ENCODE measurements at places on chromosomes 12 and 14.
A peak's percentile ranks its signal among the peaks of the same experiment; 100 is the strongest.

DNA sequence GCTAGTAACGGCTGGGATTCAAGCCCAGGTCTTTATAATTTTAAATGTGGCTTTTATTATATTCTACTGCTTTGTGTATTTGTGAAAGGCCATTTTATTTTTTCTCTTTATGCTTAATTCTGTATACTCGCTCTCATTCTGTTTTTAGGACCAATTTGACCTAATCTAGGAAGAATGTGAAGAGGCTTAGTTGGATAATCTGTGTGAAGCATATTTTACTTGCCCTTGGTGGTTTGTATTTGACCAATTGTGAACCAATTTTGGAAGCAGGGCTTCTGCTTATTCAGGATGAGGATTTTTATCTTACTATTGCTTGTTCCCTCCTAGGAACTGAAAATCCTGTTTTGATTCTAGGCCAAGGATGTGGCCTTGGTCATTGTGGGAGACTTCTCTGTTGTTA lies 113.1 kb downstream of the TTC6 start:
- DNase-seq, result no peak

- DNase-seq, result no peak
Measured at GRCh38 chr14:74526854-74527585, 33.5 kb downstream of the ISCA2 start.

GRCh38 chr14:45249856-45250575 lies 3.0 kb downstream of the MIS18BP1 start:
- no peak for DNase-seq

- DNase-seq, result no peak
Measured at GRCh38 chr14:100084591-100084990, 19.4 kb downstream of the EVL start.

- no peak for DNase-seq
Measured at GRCh38 chr12:116366456-116366776, 88.9 kb upstream of the MED13L start.

DNA sequence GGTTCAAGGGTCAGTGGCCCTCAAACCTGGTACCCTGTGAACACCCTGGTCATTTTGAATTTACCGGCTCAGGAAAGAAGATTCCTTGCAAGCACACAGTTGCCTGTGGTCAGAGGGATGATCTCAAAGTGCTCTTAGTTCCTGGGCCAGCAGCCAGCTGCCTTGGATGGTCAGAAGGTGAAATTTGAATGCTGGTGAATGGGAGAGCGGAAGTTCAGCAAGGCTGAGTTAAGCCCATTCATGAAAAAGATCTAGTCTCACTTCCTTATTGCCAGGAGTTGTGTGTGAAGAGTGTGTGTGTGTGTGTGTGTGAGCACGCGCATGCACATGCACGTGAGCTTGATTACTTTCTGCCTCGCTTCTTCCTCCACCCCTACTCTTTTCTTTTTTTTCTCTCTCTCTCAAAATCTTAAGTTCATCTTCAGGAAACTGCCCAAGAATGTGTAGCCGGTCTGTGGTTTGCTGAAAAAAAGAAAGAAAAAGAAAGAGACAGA lies 155.5 kb upstream of the CCND2 start:
- peak; percentile 58 for DNase-seq

GRCh38 chr12:119222222-119222951 lies 43.7 kb downstream of the HSPB8 start:
- no peak for DNase-seq

GRCh38 chr12:96237465-96238077 lies 43.4 kb downstream of the ELK3 start:
- DNase-seq, result peak; percentile 75

- peak; percentile 11 for DNase-seq
Measured at GRCh38 chr14:33457021-33457420, 493.9 kb downstream of the EGLN3 start.

DNA sequence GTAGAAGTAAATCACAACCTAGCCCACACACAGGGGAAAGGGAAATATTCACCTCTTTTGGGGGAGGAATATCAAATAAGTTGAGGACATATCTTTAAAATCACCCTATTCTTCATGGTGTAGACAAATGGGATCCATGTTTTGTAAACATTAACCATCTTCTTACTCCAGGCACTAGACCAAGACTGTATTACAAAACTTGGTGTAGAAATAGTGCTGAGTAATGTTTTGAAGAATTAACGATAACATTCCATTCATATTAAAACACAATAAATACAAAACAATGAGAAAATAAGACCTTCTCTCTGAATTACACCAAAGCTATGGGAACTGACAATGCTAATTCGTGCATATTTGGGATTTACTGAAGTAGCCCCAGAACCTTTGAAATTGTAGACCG lies 633.6 kb downstream of the BCL11B start:
- no peak for DNase-seq

Data from urothelium cell line (cell line).